ENCODE measurements at places on chromosomes 1 and 21.

GRCh38 chr21:34061983-34062382 is 11.4 kb upstream of the MRPS6 start:
- no peak for DNase-seq

- no peak for DNase-seq
Measured at GRCh38 chr1:159302095-159302494, at the start of gene FCER1A. FCER1A (plus strand) TSS chr1:159302336; CDS start chr1:159302365, 29 bp downstream.

- DNase-seq: no peak
Measured at GRCh38 chr1:207966521-207966920, 55.6 kb upstream of the CD34 start.

- DNase-seq: no peak
Measured at GRCh38 chr1:31326461-31326860, 29.6 kb downstream of the ZCCHC17 start.

DNA sequence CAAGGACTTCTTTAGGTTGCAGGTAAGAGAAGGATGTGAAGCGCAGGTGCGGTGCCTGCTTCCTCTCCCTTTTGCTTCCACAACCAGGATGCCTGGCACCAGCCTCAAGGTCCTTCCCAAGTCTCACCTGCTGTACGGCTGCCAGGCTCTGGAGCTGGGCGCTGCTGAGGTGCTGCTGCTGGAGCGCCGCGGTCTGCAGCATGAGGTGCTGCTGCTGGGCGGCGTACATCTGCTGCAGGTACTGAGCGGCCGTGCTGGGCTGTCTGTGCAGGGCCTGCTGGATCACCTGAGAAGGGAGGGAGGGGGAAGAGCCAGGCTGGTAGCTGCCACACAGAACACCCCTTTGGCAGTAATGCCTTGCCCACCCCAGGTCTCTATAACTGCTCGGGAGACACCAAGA is 51.3 kb upstream of the A3GALT2 start:
- DNase-seq: no peak

DNA sequence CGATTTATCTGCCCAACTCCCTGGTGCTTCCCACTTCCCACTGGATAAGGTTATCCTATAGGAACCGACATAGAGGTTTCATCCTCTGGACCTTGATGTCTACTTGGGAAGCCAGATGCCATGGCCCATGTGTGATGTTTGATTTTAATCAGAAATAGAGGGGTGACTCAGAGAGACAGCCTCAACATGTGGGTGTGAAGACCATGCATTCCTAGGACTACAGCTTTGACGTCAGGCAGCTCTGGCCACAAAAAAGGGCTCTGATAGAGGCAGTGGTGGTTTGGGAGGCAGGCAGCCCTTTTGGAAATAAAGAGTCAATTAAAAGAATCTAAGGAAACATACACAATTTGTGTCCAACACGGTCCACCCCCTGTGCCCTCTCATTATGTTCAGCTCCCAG is 5.2 kb upstream of the SH2D2A start:
- no peak for DNase-seq

GRCh38 chr1:201554789-201555592 is 16.1 kb downstream of the NAV1 start:
- no peak for DNase-seq

- DNase-seq: no peak
Measured at GRCh38 chr1:208238710-208239472, 5.3 kb downstream of the PLXNA2 start.

GRCh38 chr21:38914528-38915293 is 109.0 kb downstream of the ETS2 start:
- DNase-seq: no peak
